Sigmoid colon (tissue), 7 donors: ENCODE measurements at places on chromosomes 11 and 22. TPM values are rescaled to one million over a fixed set of nuclear protein-coding genes. Genes with fewer than 3 reads are reported as not detected.

GRCh38 chr22:48757985-48758561, 1069.6 kb downstream of the BRD1 start:
- no peak overlapping the region for H3K27ac ChIP-seq
- peak; percentile 48 for DNase-seq
- no peak overlapping the region for H3K4me3 ChIP-seq
- no peaks in the 10 kb centered on the region for H3K36me3 ChIP-seq
- no peaks in the 10 kb centered on the region for H3K4me1 ChIP-seq
- peaks cover 5% of the 10 kb centered on the region for H3K27me3 ChIP-seq

- no peak overlapping the region for H3K27ac ChIP-seq
- peak overlapping the region; percentile 53 for H3K4me3 ChIP-seq
- no peaks in the 10 kb centered on the region for H3K4me1 ChIP-seq
- peaks cover 7% of the 10 kb centered on the region for H3K27me3 ChIP-seq
- DNase-seq: peak; percentile 40
Observed at GRCh38 chr22:50696251-50696798, 23.7 kb downstream of the SHANK3 start.

DNA sequence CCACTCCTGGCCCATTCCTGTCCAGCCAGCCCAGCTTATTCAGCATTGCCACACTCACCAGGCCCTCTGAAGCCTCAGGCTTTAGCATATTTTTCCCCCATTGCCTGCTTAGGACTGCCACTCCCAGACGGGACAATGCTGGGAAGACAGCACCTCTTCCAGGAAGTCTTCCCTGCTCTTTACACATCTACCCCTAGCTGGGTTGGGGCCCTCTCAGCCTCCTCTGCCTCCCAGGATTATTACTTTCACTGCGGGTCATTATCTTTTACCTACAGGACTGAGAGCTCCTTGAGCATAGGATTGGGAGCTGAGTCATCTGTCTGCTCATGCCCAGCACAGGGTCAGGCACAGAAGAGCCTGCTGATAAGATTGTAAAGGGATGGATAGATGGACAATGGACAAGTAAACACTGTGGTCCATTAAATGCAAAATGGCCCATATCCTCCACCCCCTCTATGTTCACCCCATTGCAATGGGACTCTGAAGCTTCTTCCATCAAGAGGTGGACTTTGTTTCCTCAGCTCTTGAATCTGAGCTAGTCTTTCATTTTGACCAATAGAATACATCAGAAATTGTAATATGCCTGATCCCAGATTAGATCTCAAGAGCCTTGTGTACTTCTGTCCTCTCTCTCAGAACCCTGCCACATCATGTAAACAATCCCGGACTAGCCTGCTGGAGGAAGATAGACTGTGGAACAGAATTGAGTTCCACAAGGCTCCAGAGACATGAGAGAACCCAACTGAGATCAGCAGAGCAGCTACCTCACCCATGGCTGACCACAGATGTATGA, 32.0 kb upstream of the LRRC32 start:
- no peak overlapping the region for H3K4me3 ChIP-seq
- no peaks in the 10 kb centered on the region for H3K36me3 ChIP-seq
- no peak for DNase-seq
- no peak overlapping the region for H3K27ac ChIP-seq
- no peaks in the 10 kb centered on the region for H3K4me1 ChIP-seq

DNA sequence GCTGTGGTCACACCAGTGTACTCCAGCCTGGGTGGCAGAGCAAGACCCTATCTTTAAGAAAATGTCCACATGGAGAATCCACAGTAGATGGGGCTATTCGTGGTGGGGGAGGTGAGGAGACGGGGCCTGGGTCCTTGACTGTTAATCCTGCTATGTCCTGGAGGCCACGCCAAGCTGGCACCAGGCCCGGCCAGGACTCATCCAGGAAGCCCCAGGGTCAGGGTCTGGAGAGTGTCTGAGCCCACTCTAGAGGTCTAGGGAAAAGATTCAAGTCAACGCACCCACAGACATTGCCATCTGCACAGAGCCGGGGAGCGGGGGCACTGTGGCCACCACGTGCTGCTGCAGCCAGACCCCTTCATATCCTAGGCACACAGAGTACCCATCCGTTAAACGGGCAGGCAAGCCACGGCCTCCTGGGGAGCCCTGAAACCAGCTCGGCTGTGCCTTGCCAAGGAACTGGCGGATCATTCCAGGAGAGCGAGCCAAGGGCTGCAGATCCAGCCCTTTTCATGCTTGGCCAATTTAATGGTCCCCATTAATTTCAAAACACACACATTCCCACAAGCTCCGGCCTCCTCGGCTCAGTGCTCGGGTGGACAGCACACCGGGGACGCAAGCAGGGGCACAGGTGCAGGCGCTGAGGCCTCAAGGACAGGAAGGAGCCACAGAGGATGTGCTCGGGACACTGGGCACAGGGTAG, 24.7 kb downstream of the MACROD1 start:
- peak; percentile 85 for DNase-seq
- H3K27me3 ChIP-seq: no peaks in the 10 kb centered on the region
- H3K27ac ChIP-seq: no peak overlapping the region
- H3K4me3 ChIP-seq: no peak overlapping the region

DNA sequence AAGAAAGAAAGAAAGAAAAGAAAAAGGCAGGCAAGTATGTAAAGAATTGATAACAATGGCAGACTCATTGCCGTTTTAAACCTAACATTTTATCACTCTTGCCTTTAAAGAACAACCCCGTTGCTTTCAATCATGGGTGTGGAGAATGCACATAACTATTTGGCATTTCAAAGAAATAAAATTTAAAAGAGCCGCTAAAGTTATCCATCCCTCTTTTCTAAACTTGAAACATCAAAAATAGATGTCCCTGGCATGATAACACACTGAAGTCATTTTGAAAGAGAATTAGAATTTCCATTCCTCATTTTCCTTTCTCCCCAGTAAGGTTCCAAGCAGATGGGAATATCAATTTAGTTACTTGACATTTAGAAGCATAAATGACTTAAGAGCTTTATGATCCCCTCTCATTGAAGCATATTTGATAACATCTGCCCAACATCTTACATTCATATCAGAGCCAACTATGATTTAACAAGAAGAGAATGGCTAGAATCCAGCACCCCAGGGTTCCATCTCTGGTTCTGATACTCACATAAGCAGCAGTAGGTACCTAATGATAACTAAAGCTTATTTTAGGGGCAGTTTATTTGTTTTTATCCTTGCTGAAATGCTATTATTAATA, 529.6 kb upstream of the LRRC4C start:
- no peaks in the 10 kb centered on the region for H3K4me1 ChIP-seq
- no peaks in the 10 kb centered on the region for H3K36me3 ChIP-seq
- DNase-seq: no peak

GRCh38 chr11:124339396-124340141, 19.6 kb upstream of the OR8D2 start:
- no peak overlapping the region for H3K27ac ChIP-seq
- H3K4me1 ChIP-seq: no peaks in the 10 kb centered on the region
- no peak for DNase-seq
- no peaks in the 10 kb centered on the region for H3K36me3 ChIP-seq
- H3K4me3 ChIP-seq: no peak overlapping the region
- H3K27me3 ChIP-seq: no peaks in the 10 kb centered on the region

The OR10A2 gene
- not detected for total RNA-seq

The BEST1 gene
- 4.3 TPM for total RNA-seq
